ENCODE measurements at places on chromosomes 6 and 20.

GRCh38 chr20:6485351-6485750 is 282.1 kb upstream of the BMP2 start:
- no peak for DNase-seq

- no peak for DNase-seq
Observed at GRCh38 chr6:139343052-139343750, 31.2 kb downstream of the CITED2 start.

DNA sequence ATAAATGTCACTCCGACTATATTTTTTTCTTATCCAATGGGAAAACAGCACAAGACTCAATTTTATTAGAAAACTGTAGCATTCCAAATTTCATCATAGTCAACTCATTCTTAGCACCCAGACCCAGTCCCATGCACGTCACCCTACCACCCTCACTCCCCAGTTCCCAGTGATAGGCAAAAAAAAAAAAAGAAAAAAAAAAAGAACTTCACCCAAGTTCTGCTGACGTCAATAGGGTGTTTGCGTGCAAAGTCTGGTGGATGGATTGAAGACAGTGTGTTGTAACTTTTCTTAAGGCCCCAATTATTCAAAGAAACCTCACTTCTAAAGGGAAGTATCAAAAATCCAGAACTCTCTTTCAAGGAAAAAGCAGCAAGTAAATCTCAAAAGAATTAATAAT is 213.9 kb upstream of the PRDM1 start:
- no peak for DNase-seq

GRCh38 chr6:120938164-120938875 is 396.0 kb downstream of the TBC1D32 start:
- DNase-seq: no peak

- DNase-seq: no peak
Observed at GRCh38 chr6:88616380-88616779, 347.0 kb downstream of the RNGTT start.

- peak; percentile 65 for DNase-seq
Observed at GRCh38 chr6:56843476-56844349, 111.2 kb upstream of the BEND6 start.

- no peak for DNase-seq
Observed at GRCh38 chr20:25467441-25467840, 60.0 kb downstream of the GINS1 start.
